ENCODE measurements at places on chromosomes 3 and 15.

DNA sequence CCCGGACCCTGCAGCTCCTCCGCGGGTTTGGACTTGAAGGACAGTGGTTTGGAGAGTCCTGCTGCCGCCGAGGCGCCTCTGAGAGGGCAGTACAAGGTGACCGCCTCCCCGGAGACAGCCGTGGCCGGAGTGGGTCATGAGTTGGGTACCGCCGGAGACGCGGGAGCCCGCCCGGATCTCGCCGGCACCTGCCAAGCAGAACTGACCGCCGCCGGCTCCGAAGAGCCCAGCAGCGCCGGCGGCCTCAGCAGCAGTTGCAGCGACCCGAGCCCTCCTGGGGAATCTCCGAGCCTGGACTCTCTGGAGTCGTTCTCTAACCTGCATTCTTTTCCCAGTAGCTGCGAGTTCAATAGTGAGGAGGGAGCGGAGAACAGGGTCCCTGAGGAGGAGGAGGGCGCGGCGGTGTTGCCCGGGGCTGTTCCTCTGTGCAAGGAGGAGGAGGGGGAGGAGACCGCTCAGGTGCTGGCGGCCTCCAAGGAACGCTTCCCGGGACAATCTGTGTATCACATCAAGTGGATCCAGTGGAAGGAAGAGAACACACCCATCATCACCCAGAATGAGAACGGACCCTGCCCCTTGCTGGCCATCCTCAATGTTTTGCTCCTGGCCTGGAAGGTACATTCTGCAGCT lies 634 bp downstream of the MINDY2 start:
- no peak for DNase-seq

GRCh38 chr3:42814246-42814645 lies 5.0 kb downstream of the ACKR2 start:
- no peak for DNase-seq

DNA sequence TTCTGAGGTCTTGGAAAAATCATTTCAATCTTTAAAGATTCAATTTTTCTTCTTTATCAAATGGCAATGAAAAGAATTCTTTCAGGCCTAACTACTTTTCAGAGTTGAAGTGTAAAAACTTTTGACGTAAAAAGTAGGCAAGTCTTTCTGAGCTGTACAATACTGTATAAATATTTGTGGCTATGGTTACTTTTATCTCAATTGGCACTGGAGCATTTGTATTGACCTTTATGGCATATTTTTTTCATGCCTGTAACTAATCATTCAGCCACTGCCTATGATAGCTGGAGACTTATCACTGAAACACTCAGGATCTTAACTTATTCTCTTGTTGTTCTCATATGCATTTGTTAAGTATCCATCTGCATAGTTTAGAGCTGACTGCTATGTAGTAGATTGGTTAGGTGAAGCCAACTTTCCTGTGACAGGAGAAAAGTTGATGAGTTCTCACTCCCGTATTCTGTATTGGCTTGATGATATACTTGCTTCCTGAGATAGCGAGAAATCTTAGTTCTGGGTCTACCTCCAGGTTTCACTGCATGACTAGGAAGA lies 290.4 kb upstream of the TBL1XR1 start:
- DNase-seq = no peak

- no peak for DNase-seq
These were observed 68.4 kb upstream of the FRMD4B start for GRCh38 chr3:69454204-69454787.

DNA sequence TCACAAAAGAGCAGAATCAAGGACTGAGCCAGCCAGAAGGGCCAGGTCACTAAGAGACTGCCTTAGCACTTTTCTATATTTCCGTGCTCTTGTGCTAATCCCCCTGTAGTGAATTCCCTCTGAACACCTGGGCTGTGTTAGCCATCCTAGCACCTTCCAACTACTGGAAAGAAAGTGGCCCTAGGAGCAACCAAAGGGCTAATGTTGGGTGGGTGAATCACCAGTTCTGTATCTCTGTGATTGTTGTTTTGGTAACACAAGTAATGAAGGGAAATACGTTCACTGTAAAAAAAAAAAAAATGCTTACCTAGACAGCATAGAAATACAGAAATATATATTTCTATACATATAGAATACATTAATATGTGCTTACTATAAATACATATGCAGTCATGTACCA lies 43.9 kb downstream of the PXYLP1 start:
- DNase-seq = no peak

- DNase-seq = peak; percentile 2
These were observed 85.2 kb downstream of the KBTBD8 start for GRCh38 chr3:67083277-67083676.

GRCh38 chr3:150319900-150320299 lies 88.2 kb upstream of the TSC22D2 start:
- no peak for DNase-seq

- DNase-seq = no peak
These were observed 993 bp downstream of the PLCL2 start for GRCh38 chr3:16885593-16886302.

GRCh38 chr15:52121896-52122295 lies 9.3 kb upstream of the BCL2L10 start:
- DNase-seq = no peak

DNA sequence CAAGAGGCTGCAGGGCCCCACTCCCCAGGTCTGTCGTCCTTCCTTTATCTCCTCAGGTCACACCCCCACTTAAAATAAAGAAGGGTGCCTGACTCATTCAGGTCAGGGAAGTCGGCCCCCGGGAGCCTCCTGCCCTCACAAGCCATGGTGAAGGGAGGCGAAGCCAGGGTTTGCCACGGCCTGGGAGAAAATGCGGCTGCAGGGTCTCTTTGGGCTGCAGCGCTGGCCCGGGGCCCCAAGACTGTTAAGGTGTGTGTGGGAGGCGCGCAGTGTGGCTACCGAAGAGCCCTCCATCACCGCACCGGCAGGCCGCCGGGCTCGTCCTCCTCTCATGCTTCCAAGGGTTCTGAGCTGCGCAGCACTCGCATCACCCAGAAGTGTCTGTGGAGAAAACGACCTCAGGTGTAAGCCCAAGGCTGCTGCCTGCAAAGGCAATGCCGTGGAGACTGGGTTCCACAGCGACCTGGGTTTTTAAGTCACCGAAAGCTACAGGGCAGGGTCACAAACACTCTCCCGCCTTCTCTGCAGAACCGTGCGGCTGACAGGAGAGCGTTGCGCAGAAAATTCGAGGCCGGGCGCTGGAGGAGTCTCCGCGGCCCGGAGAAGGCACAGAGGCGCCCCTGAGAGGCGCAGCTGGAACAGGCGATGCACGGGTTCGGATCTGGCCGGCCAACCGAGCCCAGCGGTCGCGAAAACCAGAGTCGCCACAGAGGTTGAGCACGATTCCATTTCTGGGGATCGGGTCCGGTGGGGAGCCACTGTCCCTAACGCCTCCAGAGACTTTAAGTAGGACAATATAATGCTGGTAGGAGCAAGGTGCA lies 8.7 kb downstream of the FOXL2 start:
- no peak for DNase-seq

GRCh38 chr15:60975952-60976351 lies 253.2 kb downstream of the RORA start:
- no peak for DNase-seq

DNA sequence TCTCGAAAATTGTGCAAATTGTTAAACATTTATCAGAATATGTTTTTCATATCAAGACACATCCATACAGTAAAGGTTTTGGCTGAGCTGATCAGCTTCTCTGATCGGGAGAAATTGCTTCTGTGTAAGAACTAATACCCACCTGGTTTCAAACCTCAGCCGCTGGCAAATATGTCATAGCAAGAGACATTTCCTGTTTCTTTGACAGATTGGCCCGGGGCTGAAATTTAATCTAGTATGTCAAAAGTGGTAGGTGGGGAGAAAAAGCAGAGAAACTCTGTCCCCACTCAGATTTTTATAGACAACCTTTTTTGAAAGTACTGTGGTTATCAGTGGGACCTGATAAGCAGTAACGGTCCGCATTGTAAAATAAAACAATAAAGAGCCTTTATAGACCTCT lies 88.8 kb upstream of the SLC24A5 start:
- no peak for DNase-seq

GRCh38 chr15:85579957-85580694 lies 199.7 kb downstream of the AKAP13 start:
- no peak for DNase-seq

- DNase-seq = no peak
These were observed 13.8 kb downstream of the WDR93 start for GRCh38 chr15:89704411-89704810.

GRCh38 chr15:60889491-60889890 lies 339.6 kb downstream of the RORA start:
- no peak for DNase-seq

- DNase-seq = no peak
These were observed 3.8 kb upstream of the ABHD5 start for GRCh38 chr3:43686700-43687498.

DNA sequence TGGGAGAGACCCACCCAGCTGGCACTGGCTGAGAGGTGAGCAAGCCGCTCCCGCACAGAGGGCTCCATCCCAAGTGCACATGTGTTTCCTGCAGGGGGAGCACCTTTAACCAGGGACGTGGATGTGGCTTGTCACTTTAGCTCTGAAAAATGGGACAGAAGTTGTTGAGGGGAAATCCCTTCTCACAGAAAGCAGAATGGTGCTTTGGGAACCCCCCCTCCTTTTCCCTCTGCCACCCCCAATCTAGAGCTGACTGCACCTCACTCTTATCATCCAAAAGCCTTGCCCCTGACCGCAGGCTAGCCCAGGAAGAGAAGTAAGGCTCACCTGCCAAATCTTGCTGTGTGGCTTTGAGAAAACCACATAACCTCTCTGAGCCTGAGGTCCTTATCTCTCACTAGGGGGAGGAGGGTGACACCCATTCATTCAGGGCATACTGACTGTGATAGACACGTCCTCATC lies 77.9 kb downstream of the RPN1 start:
- DNase-seq = no peak

DNA sequence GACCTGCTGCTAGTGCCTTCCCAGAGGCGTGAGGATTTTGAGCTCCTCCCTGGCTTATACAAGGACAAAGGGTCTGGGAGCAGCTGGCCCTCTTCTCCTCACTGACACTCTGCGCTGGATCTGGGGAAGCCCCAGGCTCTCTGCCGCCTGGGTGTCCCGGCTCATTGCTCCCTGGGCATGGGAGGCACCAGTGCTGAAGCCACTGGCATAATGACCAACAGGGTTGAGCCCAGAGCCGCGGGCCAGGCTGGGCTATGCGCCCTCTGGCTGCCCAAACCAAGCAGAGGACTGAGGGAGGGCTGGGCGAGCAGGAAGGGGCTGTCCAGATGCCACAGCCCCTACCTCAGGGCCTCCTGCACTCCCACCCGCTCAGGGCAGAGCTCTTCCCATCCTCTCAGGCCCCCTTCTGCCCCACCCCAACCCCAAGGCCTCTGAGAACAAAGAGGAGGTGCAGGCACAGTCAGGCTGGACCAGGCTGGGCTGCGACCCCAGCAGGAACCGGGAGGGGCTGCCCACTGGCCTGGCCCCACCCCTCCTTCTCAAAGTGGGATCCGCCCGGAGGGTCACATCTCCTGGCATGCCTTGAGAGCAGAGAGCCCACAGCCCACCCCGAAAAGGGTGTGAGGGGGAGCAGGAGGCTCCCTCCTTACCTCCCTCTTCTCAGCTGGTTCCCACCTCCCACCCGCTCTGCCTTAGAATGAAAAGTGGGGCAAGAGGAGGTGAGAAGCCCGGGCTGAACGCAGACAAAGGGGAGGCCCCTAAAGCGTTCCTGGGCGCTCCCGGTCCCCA lies 1.6 kb downstream of the LINGO1 start:
- DNase-seq = no peak

- no peak for DNase-seq
These were observed 428.1 kb downstream of the SOX2 start for GRCh38 chr3:182139627-182140357.

DNA sequence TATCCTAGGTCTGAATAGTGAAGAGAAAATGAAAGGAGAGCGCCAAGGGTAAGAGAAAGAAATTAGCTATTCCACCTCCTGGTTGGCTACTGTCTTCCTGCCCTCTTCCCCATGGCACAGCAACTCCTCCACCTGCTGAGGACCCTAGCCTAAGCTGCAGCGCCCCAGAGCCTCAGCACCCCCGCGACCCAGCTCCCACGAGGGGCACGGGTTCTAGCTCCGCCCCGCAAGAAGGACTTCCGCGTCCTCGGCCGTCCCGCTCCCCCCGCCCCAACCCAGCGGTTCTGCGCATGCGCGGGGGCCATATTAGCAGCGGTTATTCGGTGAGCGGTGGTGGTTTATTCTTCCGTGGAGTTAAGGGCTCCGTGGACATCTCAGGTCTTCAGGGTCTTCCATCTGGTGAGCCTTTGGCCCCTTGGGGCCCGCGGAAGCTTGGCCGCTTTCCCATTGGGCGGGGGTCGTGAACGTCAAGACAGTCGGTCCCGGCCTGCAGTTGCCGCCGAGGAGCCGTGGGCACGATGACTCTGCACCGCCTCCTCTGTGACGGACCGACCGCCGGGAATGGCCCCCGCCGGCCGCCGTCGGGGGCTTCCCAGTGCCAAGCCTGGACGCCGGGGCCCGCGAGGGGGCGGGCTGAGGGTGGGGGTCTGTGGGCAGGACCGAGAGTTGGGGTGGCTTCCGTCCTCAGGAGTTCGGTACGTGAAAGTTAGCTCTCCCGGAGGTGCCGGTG lies at the start of gene PSMA4:
Gene PSMA4, plus strand, starts transcription at position 304 of the 730 bp plus-strand sequence. CDS start 1,484 bp downstream, outside the sequence.
- peak; percentile 92 for DNase-seq

DNA sequence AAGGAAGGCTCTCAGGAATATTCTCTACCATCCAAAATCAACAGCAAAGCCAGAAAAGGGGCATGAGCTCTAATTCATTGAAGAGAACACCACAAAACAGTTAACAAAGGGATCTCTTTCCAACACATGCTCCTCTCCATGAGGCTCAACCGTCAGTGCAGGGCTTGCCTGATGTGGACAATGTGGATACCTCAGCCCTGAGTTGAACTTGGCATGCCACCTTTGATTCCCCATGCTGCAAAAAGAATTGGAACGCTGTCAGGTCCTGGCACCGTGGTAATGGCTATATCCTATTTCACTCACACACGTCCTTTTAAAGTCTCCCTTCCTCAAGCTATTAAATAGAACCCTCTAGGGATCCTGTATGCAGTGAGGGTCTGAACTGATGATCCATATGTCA lies 30.7 kb upstream of the IP6K2 start:
- no peak for DNase-seq

GRCh38 chr3:48388966-48389365 lies 16.9 kb downstream of the FBXW12 start:
- no peak for DNase-seq

DNA sequence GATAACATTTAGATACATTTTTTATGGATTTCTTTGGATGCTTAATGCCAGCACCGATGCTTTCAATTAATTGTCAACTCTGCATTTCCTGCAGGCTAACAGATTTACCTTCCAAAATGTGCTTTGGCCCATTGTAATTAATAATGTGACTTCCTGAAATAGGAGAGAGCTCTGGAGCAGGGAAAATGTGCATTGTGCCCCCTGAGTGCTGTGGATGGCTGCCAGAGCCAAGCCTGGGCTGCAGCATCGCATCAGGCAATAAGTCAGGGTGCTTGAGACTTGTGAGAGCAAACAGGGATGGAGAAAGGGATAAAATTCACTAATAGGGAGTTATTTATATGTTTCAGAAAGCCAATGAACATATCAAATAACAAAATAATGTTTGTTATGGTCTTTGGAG lies 133.8 kb downstream of the MOBP start:
- DNase-seq = no peak

DNA sequence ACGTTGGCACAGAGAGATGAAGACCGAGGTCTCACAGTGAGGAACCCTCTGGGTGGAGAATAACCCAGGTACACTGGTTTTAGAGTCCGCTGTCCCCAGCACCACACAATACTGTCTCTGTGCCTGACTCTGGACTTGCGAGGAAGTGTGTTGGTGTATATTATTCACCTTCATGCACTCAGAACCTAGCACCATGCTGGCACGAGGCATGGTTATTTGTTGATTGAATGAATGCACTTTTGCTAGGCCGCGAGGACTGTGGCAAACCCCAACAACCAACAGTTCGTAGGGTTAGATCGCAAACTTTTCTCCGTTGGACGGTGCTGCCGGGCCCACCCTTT lies 484 bp upstream of the C3orf52 start:
- DNase-seq = no peak

Data from stimulated activated CD8-positive, alpha-beta memory T cell treated with anti-CD3 and anti-CD28 coated beads, Interleukin-7, amount 100 ng/mL, for 24 hours (primary cell).